ENCODE measurements at places on chromosomes 1 and 21.
A peak's percentile ranks its signal among the peaks of the same experiment; 100 is the strongest.

GRCh38 chr1:163056831-163057230 is 12.3 kb upstream of the RGS4 start:
- DNase-seq, result peak; percentile 24

DNA sequence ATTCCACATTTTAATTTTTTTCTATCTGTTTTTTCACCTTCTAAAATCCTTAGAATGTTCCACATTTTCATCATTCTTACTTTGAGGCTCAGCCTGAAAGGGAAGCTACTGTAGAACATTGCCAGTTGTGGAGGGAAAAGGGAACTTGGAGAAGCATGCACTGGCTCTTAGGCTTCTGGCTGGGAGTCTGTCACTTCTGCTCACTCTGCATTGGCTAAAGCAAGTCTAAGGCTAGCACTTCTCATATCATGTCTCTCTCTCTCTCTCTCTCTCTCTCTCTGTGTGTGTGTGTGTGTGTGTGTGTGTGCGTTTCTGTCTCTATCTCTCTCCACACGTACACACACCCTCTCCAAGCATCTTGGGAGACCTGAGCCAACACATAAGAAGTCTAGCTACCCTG is 49.6 kb upstream of the ADAR start:
- no peak for DNase-seq

- no peak for DNase-seq
Measured at GRCh38 chr1:203186446-203187303, at the start of gene CHI3L1. Gene CHI3L1 (minus strand): TSS chr1:203186704. CDS start chr1:203186623, 81 bp downstream.

DNA sequence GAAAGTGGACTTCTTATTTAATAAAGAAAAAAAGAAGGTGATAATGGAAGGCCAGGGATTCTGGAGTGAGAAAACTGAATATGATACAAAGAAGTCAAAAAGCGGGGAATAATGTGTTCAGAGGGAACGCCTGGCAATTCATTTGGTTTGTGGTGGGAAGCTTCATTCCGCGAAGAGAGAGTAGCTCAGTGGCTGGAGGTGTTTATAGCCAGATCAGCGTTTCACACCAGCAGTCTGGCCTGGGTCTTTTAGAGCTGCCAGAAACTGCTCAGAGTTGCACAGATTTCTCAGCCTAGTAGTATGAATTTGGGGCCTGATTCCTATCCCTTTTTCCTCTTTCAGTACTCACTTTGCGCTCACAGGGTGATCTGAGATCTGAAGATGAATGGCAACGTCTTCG is 67.8 kb upstream of the IPO9 start:
- DNase-seq, result no peak

GRCh38 chr1:114002492-114003239 is 23.4 kb downstream of the OLFML3 start:
- no peak for DNase-seq

DNA sequence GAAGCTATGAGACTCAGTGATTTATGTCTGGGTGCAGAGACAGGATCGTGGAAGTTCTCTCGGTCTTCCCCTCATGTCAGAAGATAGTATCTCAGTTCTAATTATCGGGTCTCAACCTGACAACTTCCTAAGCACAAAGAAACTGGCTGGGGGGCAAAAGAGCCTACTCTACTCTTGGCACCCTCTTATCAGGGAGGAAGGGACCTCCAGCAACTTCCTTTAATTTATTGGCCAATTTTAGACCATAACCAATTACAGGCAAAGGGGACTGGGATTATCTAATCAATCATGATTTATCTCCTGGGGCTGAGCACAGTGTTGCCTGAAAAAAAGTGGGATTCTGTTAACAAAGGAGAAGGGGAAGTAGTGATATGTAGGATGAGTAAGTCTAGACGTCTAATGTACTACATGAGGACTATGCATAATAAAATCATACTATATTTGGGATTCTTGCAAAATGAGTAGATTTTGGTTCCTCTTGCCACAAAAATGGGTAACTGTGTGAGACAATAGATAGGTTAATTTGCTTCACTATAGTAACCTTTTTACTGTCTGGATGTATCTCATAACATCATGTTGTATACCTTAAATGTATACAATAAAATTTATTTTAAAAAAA is 98.8 kb downstream of the ZFYVE9 start:
- DNase-seq, result no peak

- no peak for DNase-seq
Measured at GRCh38 chr1:46043458-46044017, 88.9 kb downstream of the PIK3R3 start.

DNA sequence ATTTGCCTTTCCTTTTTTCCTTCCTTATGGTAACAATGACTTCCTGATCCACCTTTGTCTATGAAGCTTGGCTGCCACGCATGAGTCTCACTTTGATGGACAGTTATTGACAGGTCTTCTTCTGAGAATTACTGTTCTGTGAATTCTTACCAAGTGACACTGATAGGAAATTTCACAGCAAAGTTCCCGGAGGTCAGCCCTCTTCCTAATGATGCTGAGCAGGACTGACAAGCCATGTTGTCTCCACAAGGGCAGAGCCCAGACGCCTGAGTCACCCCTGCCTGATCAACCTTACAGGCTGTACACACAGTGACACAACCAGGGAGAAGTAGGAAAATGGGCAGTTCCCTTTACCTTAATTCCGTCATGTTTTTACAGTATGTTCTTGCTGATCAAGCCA is 44.2 kb downstream of the ZC3H11B start:
- DNase-seq, result no peak

GRCh38 chr1:218459450-218459849 is 114.3 kb downstream of the TGFB2 start:
- DNase-seq, result no peak

DNA sequence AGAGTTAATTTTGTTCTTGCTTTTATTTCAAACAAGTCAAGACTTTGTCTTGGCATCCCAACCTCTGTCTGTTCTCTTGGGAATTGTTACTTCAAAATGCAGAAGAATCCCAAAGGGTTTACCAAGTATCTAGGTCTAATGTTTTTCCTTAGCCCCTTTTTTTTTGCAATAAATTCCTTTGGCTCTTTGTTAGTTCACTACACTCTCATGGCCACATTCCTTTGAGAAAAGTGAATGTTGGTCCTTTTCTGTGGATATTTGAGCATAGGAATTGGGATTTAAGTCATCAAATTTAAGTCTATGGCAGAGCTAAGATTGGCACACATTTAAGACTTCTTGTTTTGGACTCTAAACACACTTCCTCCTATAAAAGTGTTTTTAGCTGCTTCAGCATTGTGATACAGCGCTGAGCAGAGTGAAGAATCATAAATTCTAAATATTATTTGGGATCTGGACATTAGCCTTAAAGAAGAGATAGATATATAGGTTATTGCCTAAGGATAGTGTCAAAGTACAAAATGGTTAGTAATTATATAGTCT is 1.9 kb downstream of the BTF3L4 start:
- DNase-seq, result no peak

DNA sequence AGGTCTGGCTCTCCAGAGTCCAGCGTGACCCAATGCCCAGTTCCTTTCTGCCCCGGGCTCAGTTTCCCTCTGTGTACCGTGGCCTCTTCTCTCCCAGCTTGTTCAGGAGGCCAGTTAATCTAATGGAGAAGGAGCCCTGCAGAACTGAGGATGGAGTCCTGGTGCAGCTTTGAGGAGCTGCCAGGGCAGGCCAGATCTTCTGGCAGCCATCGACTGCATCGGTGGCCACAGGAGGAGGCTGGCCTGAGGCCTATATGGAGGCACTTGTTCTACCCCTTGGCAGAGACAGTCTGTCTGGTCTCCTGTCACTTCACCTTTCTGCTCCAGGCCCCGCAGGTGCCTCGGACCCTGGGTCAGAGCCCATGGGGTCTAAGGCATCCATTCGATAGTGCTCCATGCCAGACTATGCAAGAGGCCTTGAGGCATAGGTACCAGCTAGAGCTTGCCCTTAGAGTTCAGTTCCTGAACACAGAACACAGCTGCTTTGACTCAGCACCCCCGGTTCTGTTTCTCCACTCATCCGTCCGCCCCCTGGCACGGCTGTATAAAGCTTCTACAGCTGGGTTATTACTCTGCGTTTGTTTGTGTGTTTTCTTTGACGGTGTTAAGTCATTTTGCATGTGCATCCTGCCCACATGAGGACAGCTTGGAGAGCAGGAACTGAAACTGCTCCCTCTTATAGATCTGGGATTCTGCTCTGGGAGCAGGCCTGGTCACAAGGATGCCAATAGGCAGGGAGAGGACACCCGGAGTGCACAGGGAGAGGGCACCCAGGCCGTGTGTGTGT is 18.5 kb upstream of the LRRN2 start:
- no peak for DNase-seq

DNA sequence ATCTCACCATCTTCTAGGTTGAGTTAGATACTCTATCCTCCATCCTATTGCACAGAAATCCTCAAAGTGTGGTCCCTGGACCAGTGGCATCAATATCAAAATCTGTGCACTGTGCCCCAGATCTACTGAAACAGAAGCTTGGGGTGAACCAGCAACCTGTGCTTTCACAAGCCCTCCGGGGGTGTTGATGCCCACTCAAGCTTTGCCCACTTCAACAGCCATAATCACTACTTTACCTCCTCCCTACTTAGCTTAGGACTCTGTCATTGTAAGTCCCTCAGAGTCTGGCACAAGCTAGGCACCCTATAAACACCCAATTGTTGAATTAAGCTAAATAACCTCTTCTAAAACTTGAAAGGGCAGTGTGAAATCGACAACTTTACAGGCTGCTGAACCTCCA is 144.2 kb upstream of the SOD1 start:
- no peak for DNase-seq

DNA sequence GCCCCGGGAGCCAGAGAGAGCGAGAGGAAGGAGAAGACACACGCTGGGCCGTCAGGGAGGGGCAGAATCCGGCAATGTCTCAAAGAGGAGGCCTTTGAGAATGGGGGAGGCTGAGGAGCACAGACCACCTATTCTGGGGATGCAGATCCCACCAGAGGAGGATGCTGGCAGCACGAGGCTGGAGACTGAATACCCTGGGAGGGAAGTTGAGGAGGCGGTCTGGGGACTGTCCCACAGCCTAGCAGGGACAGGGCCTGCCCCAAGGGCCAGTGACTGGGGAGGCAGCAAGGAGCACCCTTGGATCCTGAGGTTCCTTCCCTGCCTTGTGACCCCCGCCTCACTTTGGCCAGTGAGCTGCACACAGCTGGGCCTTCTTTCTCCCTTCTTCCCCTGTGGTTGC is 49.2 kb downstream of the SLC37A1 start:
- no peak for DNase-seq

DNA sequence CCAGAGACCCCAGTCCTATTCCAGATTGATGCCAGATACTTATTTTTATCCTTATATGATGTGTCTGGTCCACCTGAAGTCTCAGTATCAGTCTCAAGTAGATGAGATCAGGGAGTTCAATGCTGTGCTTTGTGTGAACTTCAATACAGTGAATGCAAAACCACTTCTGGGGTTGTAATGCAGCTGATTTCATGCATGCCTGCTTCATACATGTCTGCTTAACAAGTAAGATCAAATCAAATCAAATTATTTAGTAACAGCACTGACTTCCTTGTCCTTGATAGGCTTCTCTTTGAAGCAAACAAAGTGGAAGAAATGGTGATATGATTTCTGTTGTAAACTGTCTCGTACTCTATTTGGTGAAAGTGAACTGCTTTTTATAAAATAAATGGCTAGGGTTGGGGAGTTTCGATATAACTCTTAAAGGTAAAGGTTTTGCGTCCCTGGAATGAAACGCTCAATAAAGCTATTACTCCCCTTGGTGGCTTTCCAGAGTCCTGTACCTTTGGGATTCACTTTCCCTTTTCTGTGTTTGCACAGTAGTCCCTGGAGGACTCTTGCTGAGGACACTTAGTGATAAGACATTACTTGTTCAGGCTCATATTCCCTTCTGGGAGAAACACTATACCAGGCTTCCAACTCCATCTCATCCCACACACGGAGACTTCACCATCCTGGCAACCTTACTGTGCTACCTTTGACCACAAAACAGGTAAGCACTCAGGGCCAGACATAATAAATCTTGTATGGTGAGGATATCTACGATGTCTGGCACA is 59.3 kb downstream of the FH start:
- no peak for DNase-seq

DNA sequence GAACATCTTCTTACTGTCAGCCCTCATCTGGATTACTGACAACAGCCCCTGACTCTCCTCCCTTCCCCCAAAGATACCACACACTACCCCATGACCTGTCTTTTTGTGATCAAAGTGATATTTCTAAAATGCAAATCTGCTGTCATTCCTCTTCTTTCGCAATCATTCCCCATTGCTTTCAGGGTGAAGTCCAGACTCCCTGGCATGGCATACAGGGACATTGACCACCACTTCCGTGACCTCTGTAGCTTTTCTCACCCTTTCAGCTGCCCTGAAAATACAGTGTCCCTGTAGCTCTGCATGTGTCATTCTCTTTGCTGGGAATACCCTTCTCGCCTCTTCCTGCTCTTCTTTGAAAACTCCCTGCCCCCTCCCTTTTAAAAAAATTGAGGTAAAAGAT is 4.1 kb downstream of the SERINC2 start:
- DNase-seq, result no peak

DNA sequence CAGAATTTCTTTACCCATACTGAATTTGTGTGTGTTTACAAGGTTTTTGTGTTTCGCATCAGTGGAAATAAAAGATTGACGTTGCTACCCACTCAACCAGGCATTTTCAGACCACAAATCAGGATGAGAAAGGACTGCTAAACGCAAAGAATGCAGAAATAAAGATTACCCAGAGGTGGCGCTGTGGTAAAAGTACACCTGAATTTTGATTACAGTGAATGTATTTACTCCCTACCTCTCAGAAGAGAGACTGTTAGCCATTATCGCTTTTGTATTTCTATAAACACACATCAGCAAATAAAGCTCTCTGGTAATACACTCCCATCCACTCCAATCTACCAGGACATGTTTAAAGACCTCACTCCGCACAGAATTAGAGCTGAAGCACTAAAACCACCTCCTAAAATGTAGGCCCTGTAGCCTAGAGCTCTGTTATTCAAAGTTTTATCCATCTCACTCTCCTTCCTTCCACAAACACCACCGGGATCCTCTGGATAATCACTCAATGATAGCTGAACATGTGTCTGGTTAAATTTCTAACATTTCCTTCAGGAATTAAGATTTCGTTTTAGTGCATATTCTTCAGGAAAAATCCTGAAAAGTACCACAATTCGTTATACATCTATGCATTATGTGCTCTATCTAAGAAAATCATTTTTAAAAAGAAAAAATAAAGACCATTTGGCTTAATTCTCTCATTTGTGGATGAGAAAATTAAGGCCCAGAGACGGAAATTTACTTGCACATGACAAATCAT is 2.5 kb upstream of the LMO4 start:
- peak; percentile 49 for DNase-seq

DNA sequence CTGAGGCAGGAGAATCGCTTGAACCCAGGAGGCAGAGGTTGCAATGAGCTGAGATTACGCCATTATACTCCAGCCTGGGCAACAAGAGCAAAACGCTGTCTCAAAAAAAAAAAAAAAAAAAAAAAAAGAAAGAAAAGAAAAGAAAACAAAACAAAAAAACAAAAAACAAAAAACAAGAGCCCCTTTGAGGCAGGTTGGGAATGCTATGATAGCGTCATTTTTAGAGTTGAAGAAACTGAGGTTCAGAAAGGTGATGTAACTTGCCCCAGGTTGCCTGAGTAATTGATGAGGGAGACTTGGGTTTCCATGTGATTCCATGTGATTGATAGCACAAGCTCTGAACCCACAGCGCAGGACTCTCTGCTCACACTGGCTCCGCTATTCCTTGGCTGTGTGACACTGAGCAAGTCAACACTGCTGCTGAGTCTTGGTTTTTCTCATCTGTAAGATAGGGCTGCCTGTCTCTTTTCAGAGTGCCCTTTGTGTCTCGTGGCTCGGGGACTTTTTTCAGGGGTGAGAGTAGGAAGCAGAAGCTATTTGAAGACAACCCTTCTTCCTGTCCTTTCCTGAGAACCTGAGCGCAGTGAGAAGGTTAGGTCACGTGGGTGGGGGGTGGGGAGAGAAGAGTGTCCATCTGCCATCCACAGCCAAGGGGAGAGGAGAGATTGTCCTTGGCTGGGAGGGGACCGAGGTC is 2.5 kb downstream of the CNR2 start:
- no peak for DNase-seq

Measured in astrocyte of the cerebellum (primary cell).